ENCODE measurements at places on chromosomes 2 and 18.

- no peak for DNase-seq
Observed at GRCh38 chr2:23666980-23667357, 260.0 kb downstream of the ATAD2B start.

- DNase-seq: no peak
Observed at GRCh38 chr2:142585785-142586184, 291.7 kb upstream of the KYNU start.

DNA sequence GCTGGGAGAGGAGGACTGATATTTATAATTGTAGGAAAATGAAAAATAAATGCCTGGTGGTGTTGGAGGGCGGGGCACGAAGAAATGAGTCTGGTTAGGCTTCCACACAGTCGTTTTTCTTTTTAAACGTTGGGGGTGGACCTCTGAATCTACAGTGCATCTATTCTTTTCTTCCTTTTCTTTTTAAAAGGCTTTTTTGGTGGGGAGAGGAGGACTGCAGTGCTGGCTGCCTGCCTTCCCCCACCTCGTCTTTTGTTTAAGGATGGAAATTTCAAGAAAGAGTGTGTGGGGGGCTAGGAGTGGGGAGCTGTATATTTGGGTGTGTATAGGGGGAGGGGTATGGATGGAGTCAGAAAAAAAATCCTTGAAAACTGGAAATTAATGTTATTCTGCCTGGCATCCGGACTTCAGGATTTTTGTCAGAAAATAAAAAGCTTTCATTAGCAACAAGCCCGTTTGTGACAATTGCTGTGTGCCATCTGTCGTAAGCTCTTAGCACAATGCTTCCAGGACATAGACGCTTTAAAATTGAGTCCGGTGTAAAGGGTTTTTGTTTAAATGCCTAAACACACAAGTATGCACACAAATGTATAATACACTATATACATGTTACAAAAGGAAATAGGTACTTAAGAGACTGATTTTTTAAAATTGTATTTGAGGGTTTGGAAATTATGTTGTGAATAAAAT lies 1.1 kb downstream of the MAP2 start:
- DNase-seq: no peak

DNA sequence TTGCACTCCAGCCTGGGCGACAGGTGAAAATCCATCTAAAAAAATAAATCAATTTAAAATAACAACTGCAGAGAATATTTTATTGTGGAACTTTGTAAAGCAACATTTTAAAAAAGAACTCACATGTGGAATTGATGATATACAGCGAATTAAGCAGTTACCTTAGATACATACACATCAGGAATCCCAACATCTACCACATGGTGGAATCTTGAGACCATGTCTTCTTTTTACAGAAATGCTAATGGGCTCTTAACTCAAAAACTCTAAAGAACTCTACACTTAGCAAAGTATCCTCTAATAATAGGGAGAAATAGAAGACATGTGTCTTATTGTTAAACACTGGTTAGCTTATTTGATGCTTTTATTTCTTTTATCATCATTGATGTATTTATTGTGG lies 373.6 kb downstream of the CDH7 start:
- DNase-seq: no peak

DNA sequence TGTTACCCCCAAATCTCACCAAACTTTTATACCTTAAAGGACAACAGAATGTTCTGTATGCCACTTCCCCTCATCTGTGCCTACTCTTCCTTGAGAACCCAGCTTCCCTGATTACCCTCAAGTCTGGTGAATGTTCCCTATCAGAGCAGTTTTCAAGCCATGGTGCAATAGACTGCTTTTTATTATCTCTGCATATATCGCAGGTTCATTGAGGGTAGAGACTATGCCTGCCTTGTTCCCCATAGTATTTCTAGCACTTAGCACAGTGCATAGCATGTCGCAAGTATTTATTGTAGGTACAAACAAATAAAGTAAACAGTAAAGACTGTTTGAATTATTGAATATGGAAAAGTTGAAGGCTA lies 146.6 kb downstream of the HAUS1 start:
- no peak for DNase-seq

DNA sequence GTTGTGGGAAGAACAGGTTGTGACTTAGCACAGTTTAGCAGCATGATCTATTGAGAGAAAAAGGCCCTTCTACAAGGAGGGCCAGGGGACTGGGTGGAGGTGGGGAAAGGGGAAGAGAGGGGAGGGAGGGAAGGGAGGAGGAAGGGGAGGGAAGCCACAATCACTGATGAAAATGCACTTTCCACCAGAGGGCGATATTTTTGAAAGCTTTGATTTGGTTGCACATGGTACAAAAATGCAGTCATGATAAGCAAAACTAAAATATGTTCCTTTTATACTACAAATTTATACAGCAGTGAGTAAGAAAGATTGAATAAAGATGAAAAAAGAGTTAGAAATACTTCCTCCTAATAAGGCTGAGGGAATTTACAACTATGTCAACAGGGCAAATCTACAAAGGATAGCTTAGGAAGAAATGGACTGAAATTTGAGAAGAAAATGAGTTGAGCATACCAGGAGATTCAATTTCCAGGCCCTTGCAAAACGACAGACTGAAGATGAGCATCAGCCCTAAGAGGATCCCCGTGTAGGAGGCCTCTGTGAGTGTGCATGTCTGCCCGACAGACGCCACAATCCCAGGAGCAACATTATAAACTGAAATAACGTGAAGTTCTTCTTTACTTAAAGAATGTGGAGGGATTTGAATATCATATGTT lies 17.2 kb downstream of the SH3YL1 start:
- peak; percentile 8 for DNase-seq

GRCh38 chr18:21100678-21101077 lies 10.9 kb downstream of the ROCK1 start:
- no peak for DNase-seq

GRCh38 chr2:230956827-230957755 lies 32.0 kb upstream of the GPR55 start:
- peak; percentile 24 for DNase-seq

- DNase-seq: no peak
Observed at GRCh38 chr2:103401621-103402020, 639.8 kb downstream of the TMEM182 start.

GRCh38 chr2:156526950-156527636 lies 90.9 kb downstream of the GPD2 start:
- DNase-seq: no peak

- no peak for DNase-seq
Observed at GRCh38 chr18:7608781-7609201, 41.7 kb downstream of the PTPRM start.

DNA sequence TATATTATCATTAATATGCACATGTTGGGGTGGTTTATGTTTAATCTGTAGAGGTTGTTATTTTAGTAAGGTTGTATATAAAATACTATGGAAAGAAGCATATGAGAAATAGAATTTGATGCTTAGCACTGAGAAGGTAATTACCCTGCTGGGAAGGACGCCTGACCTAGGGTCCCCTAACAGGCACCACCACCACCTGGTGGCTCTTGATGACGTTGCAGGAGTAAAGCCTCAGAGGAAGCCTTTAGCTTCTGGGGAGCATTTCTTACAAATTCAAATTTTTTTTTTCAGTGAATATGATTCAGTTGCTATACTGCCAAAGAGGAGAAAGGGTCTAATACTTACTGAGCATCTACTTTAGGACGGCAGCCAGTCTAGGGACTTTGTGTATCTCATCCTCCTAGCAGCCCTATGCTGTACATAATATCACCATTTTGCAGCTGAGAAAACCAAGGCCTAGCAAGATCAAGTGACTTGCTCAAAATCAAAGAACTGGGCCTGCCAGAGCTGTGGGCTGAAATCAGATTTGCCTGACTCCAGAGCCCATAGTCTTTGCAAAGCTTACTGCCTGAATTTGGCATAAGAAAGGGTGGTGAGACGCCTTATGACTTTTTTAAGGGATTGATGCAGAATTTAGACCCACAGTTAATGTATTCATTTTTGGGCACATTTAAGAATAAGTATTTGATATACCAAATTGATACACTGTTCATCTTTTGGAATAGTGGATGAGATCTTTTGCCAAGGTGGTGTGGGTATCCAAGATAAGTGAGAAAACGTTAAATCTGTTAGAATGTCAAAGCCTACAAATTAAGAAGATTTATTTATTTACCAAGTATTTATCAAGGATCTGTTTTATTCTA lies 78.8 kb upstream of the GAREM1 start:
- no peak for DNase-seq

- DNase-seq: no peak
Observed at GRCh38 chr2:222976521-222977061, 75.4 kb upstream of the KCNE4 start.

GRCh38 chr2:109679626-109680025 lies 65.5 kb downstream of the SOWAHC start:
- no peak for DNase-seq

DNA sequence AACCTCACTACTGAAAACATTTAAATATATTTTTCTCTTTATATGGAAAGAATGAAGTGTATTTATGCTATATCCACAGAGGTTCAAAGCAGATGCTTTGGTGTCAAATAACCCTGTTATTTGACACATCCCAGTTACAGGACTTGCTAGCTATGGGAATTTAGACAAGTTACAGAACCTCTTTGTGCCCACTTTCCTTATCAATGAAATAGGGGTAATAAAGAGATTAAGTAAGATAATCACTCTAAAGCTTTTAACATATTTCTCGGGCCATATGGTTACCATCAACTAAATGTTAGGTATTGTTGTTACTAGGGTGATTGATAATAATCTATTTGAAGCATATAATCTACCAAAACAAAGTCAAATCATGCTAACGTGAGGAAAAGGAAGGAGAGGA lies 1660.6 kb upstream of the NXPH2 start:
- no peak for DNase-seq

- DNase-seq: no peak
Observed at GRCh38 chr2:235027558-235028214, 75.9 kb downstream of the SH3BP4 start.

- DNase-seq: no peak
Observed at GRCh38 chr2:100178864-100179263, 36.5 kb upstream of the AFF3 start.

DNA sequence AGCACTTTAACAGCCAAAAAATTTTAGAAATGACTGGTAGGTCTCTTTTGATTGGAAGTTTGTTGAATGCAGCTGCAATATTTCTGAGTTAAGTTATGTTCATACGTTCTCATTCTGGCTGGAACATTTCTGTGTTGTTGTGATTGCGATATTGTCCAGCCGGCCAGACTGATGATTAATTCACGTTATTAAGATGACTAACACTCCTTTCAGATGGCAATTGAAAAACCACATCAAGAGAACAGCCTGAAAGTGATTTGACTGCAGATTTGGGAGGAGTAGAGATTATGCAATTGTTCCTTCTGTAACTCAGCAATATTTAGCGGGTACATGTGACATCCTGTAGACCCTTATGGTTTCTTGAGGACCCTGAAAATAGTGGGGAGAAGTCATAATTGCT lies 133.7 kb downstream of the FBXO15 start:
- no peak for DNase-seq

- DNase-seq: no peak
Observed at GRCh38 chr2:197024206-197024605, 97.7 kb upstream of the PGAP1 start.

GRCh38 chr2:84649487-84650142 lies 133.3 kb downstream of the DNAH6 start:
- DNase-seq: no peak

GRCh38 chr2:112920923-112921532 lies 10.1 kb downstream of the IL37 start:
- no peak for DNase-seq

- no peak for DNase-seq
Observed at GRCh38 chr2:16124881-16125613, 184.7 kb downstream of the MYCN start.

- DNase-seq: no peak
Observed at GRCh38 chr18:30481871-30482270, 560.7 kb downstream of the DSC3 start.

DNA sequence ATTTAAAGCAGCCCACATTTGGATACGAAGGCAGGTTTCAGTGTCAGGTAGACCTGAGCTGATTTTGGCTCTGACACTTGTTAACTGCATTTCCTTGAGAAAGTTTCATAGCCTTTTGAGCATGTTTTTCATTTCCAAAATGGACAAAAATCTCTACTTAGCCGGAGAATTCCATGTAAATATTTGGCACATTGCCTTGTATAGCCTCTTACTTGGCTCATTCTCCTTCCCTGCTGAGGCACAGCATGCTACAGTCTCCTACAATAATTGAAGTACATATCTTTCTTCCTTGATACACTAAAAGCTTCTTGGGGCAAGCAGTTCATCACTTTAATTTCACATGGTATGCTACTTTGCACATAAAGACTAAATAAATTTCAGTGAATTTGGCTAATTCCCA lies 772.2 kb upstream of the CHAC2 start:
- no peak for DNase-seq

DNA sequence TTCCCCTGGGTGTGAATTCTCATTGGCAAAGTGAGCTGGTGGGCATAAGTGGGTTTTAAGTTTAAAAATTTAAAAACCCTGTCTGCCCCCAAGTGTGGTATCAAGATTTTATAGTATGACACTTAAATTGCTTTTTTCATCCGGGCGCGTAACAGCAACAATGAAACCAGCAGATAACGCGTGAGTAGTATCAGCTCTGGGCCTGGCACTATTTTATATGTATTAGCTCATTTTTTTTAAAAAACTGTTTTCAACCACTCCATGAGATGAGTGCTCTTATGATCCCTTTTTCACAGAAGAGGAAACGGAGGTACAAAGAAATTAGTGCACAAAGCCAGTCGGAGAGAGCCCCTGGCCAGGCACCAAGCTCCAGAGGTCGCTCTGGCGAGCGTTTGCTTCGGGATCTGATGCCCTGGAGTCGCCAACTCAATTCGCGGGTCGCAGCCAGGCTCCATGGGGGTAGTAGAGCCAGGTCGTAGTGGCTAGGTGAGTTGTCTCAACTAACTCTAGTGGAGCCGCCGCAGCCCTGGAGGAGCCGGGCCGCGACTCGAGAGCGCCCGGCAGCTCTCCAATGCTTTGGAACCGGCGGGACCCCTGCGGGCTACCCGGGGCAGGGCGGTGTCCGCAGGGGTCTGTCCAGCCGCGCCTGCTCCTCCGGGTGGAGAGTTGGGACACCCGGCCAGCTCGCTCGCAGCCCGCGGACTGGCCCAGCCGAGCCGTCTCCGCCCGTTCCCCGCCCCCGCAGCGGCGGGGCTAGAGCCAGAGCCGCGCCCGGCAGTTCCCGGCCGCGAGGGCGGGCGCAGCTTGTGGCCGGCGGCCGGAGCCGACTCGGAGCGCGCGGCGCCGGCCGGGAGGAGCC lies at the start of gene IL1R1:
Gene IL1R1 (plus strand): TSS at position 777 of the 859 bp plus-strand sequence. CDS start 14,979 bp downstream, outside the sequence.
- no peak for DNase-seq

- DNase-seq: no peak
Observed at GRCh38 chr2:72235497-72236415, 88.1 kb upstream of the CYP26B1 start.

- no peak for DNase-seq
Observed at GRCh38 chr2:100909534-100910081, 89.7 kb downstream of the NPAS2 start.

GRCh38 chr18:67794521-67794920 lies 278.0 kb upstream of the DSEL start:
- DNase-seq: no peak

- DNase-seq: no peak
Observed at GRCh38 chr2:226611944-226612318, 187.7 kb downstream of the IRS1 start.

DNA sequence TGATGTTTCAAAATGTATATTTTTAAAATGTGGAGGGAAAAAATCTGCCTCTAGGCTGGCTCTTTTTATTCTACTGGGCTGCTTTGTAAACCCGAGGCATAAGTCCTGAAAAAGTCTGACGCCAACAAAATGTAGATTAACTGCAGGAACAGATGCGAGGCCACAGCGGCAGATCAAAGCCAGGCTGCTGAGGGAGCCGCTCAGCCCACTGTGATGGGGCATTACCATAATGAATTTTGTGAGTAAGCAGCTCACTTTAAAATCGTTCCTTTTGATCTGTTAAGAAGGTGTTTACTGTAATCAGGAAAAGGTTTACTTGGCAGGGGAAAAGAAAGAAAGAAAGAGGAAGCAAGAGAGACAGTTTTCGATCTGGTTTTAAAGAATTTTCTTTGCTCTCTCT lies 269.0 kb downstream of the ICOS start:
- DNase-seq: no peak
